ENCODE measurements at places on chromosomes 12 and 14.

- DNase-seq = no peak
These were observed 101.0 kb downstream of the NUAK1 start for GRCh38 chr12:106037524-106038298.

- no peak for DNase-seq
These were observed 416.5 kb downstream of the NRXN3 start for GRCh38 chr14:78586681-78587080.

GRCh38 chr12:21828779-21829178, 54.3 kb upstream of the KCNJ8 start:
- DNase-seq = no peak

DNA sequence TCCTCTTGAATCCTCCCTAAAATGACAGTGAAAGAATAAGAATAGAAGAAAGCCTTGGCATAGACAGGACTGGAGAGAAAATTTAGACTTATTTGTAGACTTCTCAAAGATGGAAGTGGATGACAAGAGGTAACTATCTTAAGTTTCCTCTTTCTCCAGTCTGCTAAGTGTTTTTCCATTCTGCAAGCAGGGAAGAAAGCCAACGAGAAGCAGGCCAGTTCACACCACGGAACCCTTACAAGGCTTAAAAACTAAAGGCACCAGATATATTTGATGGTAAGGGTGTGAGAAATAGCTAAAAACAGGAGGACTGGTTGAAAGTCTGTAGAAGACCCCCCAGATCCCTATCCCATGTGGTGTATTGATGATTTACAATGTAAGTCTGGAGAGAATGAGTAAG, 82.9 kb upstream of the GPHB5 start:
- DNase-seq = no peak

DNA sequence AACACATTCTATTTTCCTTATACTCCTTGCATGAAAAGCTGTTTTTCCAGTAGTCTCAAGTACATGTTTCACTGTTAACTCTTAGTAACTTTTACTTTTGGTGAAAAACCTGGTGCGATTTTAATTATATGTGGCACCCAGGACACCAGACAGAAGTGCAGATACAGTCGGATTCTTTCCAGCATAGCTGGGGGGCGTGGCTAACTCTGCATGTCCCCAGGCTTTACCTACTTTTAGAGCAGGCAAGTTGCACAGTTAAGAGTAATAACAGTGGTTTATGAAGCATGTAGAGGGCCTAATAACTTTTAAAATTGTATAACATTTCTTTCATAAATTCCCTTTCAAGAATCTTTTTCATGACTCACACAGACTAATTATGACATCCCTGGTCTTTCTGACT, 70.7 kb downstream of the HSD17B6 start:
- no peak for DNase-seq

GRCh38 chr14:35286003-35286600, 6.1 kb upstream of the PSMA6 start:
- no peak for DNase-seq

- DNase-seq = no peak
These were observed 152.9 kb upstream of the RTL1 start for GRCh38 chr14:101056446-101056845.

- DNase-seq = no peak
These were observed 36.3 kb upstream of the CDK17 start for GRCh38 chr12:96436366-96437170.

- DNase-seq = no peak
These were observed 30.0 kb upstream of the STAB2 start for GRCh38 chr12:103556890-103557627.

DNA sequence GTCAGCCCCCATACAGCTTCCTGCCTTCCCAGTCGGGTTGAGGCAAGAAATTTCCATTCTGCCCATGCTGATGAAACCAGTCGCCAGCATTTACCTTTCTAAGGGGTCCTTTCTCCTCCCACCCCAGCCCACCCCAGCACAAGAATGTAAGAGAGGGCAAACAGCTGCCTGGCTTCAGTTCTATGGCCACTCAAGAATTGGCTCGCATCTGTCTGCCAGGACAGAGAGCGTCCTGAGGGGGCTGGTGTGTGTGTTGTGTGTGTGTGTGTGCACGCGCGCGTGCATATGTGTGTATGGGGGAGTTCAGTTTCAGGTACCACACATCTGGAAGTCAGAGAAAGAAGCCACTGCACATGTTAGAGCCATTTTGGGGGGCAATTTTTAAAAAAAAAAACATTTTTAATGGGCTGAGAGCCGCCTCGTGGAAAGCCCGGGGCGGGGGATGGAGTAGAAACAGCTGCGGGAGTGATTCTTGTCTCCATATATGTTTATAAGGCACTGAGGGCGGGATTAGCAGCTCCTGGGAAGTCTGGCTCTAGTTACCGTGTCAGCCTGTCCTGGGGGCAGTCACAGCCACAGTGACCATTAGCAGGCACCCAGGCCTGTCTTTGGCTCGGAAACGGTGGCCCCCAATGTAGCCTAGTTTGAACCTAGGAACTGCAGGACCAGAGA, at the start of gene WNT5B:
WNT5B (plus strand) TSS at position 566 of the 672 bp plus-strand sequence. CDS start 2,124 bp downstream, outside the sequence.
- no peak for DNase-seq

DNA sequence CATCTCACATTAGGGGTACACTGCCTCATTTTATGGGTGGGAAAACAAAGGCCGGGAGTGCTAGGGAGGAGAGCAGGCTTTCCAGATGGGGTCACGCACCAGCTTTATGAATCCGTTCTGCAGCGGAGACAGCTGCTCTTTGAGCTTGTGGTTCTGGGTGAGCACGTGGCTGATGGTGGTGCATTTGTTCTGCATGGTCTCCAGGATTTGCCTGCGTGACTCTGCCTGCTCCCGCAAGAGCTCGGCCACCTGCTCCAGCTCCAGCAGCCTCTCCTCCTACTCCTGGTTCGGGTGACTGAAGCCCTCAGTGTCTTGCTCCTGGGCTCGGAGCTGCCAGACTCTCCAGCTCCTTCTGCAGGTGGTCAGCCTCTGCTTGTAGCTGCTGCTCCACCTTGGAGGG, 23.6 kb upstream of the BLTP3B start:
- DNase-seq = no peak

- DNase-seq = no peak
These were observed 32.6 kb upstream of the DDX11 start for GRCh38 chr12:31041033-31041564.

DNA sequence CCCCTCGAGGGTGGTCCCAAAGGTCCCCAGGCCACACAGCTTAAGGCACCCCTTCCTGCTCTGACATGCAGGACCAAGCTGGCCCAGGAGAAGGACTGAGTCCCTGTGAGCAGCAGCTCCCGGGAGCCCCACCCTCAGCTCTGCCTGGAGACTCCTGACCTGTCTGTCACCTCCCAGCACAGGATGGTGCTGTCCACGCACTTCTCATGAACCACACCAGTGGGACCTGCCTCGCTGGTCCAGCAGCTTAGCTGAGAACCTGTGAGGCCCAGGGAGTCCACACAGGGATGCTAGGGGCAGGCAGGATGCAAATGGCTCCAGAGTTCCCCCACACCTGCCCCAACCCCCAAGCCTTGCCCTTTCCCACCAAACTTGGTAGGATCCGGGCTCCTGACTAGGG, 27.7 kb downstream of the CCDC85C start:
- no peak for DNase-seq

DNA sequence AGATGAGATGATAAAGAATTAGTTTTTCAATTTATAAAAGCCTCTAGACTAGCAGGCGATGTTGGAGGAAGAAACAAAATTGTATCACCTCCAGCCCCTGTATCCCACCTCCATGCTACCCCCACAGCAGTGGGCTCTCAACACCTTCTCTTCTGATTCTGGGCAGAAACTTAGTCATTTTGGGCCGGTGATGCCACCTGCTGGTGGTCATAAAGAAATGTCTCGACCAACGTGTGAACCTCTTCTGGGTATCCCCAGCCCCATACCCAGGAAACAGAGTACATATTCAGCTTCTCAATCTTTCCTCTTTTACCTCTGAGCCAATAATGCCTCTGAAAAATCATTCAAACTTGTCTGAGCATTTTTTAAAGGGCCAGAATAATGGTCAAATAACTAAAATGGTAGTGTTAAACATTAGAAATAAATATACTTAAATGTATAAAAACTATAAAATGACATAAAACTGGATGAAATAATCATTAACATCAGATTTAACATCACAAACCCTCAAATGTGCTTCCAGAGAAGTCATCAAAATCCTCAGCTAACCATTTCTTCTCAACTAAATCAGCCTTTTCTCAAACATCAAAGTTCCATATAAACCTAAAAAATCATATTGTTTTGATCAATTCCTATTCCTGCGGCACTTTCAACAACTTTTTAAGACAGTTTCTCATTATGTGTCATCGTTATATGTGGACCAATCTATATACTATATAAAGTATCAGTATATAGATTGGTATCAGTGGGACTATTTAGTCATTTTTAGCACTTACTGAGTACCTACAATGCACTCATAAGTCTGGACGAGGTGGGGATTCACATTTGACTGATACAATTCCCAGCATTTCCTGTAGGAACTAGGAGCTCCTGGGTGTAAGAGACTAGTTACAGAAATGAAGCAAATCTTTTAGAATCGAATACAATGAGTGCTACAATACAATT, 69.4 kb downstream of the ATXN2 start:
- peak; percentile 3 for DNase-seq

GRCh38 chr14:38790916-38791315, 312.1 kb downstream of the SEC23A start:
- no peak for DNase-seq

DNA sequence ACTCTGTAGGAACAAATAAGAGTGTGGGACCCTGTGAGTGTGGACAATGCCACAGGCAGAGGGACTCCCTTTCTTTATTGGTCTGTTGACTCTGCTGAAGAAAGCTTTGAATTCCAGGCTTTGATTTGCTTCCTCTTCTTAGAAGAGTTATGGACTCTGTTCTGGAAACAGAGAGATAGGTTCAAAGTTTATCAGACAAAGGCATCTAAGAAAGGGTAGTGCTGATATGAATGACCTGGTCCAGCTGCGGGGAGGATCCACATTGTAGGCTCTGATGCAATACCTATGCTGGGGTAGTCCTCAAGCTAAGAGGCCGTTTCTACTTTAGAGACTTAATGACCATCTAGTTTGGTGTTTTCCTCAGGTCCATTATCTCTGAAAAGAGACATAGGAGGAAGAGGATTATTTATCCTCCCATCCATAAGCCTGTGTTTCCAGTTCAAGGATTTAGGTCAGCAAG, 10.7 kb upstream of the IKZF4 start:
- DNase-seq = no peak

GRCh38 chr12:39352471-39353017, 90.4 kb downstream of the KIF21A start:
- no peak for DNase-seq

DNA sequence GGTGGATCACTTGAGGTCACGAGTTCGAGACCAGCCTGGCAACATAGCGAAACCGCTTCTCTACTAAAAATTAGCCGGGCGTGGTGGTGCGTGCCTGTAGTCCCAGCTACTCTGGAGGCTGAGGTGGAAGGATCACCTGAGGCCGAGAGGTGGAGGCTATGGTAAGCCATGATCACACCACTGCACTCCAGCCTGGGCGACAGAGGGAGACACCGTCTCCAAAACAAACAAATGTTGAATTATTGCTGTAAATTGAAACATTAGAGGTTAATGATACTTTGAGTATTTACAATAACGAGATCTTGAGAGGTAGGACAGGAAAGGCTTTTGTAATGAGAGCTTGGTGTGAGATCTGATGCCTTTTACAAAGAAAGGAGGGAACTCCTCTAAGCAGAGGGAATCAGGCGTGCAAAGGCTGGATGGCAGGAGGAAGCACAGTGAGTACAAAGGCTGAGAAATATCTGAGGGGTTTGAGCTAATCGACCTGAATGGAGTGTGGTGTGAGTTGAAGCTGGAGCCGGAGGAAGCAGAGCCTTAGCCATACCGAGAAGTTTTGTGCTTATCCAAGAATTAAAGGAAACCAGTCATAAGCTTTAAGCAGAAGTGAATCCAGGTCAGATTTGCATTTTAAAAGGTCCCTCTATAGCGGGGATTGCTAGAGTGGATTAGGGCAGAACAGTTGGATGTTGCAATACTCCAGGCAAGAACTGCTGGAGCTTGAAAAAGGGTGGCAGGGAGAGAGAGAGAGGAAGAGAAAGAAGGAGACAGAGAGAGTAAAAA, 1.1 kb downstream of the RHNO1 start:
- no peak for DNase-seq

DNA sequence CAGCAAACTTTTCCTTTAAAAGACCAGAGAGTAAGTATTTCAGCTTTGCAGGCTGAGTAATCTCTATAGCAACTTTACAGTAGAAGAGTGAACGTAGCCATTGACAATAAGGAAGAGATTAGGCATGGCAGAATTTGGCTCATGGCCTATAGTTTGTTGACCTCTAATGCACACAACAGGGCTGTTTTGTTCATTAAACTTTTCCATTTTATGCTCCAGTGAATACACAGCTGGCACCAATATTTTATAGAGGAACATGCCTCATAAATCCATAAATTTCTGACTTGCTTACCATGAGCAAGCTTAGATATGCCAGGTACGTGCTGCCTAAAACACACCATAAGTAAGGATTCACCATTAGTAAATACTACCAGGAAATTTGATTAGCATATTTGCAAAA, 609.0 kb upstream of the STXBP6 start:
- no peak for DNase-seq

GRCh38 chr14:91185721-91186120, 58.8 kb downstream of the GPR68 start:
- DNase-seq = no peak

- no peak for DNase-seq
These were observed 4.2 kb upstream of the DAD1 start for GRCh38 chr14:22593189-22593588.

GRCh38 chr12:88052686-88053085, 23.5 kb upstream of the C12orf50 start:
- no peak for DNase-seq
